ENCODE measurements at places on chromosomes 2 and 18.

- no peak for DNase-seq
These were observed 154.1 kb downstream of the VAPA start for GRCh38 chr18:10067670-10068659.

DNA sequence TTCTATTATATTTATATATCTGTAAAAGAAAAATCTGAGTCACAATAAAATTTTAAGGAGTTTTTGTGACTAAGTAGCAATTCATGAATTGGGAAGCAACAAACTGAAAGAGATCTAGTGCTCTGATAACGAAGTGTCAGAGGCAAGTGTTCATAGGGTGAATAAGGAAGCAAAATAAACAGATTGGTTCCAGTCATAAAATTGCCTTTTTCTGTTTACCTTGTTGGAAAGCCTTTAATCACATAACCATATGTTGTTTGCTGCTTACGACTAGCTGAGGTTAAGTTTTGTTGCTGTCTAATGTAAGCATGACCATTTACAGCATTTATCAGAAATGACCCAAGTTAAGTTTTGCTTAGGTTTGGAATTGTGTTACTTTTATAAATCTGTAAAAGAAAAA lies 358.9 kb downstream of the ARL6IP6 start:
- DNase-seq = no peak

- DNase-seq = peak; percentile 58
These were observed 537.7 kb upstream of the PKDCC start for GRCh38 chr2:41510108-41510507.

DNA sequence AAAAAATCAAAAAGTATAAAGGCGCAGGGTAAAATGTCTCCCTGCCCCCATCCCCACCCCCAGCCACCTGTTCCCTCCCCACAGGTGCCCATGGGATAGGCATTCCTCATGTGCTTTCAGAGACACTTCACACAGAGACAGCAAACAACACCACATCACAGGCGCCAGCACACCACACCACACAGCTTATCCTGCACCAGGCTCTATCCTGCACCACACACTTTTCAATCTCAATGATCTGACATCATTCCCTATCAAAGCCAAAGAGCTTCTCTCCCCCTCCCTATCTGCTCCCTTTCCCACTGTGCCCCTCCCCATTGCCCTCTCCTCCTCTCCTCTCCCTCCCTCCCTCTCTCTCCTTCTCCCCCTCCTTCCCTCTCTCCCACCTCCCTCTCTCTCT lies 15.5 kb downstream of the FAM178B start:
- DNase-seq = no peak

DNA sequence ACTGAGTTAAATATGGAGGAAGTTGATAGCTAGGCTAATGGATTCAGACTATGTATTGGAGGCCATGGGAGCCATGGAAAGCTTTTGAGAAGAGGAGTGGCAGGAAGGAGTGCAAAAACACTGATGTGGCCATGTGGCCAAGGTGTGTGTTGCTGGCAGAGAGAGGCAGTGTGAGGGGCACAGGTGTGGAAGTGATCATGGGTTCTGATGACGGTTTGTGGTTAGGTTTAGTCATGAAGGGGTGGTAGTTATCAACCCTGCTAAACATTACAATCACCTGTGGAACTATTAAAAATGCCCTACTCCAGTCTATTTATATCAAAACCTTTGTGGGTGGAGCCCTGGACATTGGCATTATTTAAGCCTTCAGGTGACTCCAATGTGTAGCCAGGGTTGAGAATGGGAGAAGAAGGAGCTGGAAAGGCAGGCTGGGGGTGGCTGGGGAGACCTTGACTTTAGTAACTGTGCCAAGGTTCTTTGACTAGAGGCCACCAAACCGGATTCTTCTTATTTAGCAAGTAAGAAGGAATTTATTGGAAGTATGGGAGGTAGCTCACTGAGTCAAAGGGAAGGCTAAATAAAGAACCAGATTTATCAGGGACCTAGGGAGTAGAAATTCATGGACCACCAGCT lies 13.5 kb downstream of the GPR39 start:
- DNase-seq = no peak

DNA sequence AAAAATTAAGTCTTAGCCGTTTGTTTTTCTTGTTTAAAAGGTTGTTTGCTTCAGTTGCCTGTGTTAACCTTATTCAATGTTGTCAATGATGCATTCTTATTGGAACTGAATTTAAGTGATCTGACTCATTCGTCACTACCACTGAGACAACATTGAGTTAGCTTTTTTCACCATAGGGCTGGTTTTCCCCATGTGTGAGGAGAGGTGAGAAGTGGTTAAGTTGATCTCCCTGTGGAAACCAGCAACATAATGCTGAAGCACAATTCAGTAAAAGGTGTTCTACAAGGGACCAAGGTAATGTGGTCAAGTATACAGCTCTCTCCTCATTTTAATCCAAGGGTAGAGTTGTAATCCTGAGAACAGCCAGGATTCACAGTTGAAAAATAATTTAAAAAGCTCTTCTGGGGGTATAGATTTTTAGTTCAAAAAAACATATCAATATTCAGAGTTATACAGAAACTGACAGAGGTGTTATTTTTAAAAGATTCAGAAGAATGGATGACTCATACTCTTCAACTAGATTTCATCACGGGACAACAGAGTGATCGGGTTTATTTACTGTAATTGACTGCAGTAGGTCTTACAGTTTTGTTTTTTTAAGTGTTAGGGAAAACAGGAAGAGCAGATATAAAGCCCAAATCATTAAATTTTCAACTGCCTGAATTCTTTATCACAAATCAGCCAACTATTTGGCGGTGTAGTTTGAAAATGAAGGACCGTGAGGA lies 12.6 kb downstream of the NOP58 start:
- DNase-seq = no peak

GRCh38 chr2:118315606-118316005 lies 227.3 kb downstream of the INSIG2 start:
- no peak for DNase-seq

GRCh38 chr2:163123526-163123925 lies 285.0 kb upstream of the KCNH7 start:
- DNase-seq = no peak

DNA sequence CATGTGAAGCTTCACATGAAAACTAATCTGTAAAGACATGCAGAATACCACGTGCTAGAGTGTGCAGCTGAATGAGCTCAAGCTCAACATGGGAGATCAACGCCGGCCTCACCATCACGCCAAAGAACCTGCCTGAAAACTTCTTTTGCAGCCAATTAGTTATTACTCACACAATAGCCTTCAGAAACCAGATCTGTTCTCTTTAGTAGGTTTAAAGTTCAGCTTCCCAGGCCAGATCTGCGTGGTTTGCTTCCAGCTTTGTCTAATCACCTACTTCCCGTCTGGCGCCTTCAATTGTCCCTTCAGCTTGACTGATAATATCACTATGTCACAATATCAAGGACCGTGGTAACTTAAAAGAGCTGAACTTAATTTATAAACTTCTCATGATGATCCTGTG lies 68.0 kb upstream of the ZNF236 start:
- DNase-seq = no peak

DNA sequence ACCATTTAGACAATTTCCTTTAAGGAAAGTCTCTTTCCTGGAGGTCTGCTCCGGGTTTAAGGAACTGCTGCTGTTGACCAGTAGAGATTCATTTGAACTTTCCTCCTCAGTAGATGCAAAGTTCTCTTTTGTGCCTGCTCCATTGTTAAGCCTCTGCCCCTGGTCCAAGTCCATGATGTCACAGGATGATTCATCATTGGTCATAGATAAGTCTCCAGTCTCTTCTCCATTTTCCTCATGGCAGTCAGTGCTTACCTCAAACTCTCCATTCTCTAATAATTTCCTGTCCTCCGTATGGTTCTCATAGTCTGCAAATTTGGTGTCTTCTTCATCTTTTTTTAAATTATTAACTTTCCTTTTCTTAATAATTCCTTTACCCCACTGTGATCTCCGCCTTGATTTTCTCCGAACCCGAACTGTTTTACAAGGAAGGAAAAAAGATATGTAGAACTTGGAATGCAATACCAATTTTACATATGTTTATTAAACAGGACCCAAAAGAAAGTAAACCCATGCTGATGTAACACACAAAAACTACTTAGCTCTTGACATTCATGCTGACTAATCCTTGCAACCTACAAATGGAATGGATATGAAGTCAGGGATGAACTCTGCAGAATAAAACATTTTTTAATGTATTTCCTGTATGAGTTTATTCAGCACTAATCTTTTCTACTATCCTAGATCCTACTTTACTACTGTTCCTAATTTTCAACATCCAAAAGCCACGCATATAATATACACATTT lies 169.1 kb downstream of the ATAD2B start:
- DNase-seq = no peak

- DNase-seq = peak; percentile 54
These were observed 69.7 kb downstream of the ZNF521 start for GRCh38 chr18:25282282-25282681.

- DNase-seq = no peak
These were observed 67.9 kb upstream of the ST3GAL5 start for GRCh38 chr2:85956646-85957039.

DNA sequence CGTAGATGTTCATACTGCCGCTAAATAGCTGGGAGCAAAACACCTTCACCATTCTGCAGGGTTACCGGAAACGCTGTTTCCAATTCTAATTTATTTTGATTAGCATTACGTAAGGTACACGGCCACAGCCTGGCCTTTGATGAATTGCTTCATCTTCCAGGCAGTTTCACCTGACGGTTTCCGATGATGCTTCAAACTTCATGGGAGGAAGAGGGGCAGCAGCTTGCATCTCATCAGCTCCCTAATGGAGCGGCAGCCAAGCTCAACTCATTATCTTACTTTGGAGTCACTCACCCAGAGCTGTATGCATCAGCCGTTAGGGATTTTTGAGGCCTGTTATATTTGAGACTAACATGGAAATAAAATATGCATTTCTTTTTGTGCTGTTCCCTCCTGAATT lies 54.8 kb downstream of the TMEM18 start:
- no peak for DNase-seq

DNA sequence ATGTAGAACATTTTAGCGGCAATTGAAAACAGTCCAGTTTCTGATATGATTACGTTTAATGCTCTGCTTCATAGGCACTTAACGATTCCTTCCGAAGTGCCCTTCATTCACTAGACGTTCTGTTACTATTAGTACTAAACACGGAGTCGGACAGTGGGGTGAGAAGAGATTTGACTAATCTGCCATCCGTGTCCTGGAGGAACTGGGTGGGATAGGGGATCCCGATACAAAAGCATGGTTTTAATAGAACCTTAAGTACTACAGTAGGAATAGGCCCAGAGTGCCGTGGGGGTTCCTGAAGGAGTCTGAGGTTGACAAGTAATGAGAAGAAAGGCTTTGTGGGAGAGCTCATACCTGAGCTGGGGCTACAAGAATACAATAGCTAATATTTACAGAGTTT lies 631 bp downstream of the MORN2 start:
- DNase-seq = no peak
